NCI-H1105 (cell line): ENCODE measurements at places on chromosomes 11 and 22.

- no peak for DNase-seq
These were observed 11.1 kb downstream of the BACE1-AS start for GRCh38 chr11:117302228-117302627.

GRCh38 chr11:61460986-61461385 lies 31.1 kb downstream of the SDHAF2 start:
- no peak for DNase-seq

- no peak for DNase-seq
These were observed 1488.6 kb downstream of the BRD1 start for GRCh38 chr22:48338793-48339705.

DNA sequence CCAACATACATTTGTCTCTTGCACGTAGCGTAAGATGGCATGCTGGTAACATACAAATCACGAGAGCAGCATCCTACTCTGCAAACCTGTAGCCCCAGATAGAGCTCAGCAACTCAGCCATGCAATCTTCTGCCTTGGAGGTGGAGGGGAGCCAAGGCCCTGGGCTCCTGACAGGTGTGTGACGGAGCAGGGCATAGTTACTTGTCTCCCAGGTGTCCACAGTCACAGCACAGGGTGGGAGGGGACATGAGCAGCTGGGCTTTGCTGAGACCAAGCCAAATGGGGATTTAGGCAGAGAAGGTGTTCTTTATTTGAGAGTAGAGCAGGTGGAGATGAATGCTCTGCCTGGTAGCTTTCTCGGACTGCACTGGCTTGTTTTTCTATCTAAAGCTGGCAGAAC lies 111.7 kb downstream of the TEAD1 start:
- DNase-seq, result peak; percentile 98

DNA sequence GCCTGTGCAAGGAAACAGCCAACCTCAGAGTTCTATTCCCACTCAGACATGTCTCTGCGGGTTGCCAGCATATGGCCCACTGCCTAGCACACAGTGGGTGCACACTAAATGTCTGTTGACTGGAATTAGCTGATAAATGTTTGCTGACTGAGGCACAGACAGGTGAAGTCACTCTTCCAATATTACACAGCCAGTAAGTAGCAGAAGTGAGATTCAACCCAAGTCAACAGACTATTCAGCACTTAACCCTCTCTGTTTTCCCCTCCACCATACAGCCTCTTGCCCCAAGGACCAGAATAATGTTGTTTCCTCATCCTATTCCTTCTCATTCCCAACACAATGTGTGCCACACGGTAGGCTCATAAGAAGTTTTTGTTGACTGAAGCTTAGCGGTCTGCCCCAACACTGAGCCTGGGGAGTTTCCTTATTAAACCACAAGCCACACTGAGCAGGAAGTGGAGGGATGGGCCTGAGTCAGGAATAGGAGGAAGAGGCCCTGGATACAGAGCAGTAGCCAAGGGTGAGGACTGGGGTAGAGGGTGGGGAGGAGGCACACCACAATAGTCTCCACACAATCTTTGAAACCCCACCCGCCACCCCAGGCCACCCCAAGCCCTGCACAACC lies 15.7 kb upstream of the IL10RA start:
- no peak for DNase-seq

DNA sequence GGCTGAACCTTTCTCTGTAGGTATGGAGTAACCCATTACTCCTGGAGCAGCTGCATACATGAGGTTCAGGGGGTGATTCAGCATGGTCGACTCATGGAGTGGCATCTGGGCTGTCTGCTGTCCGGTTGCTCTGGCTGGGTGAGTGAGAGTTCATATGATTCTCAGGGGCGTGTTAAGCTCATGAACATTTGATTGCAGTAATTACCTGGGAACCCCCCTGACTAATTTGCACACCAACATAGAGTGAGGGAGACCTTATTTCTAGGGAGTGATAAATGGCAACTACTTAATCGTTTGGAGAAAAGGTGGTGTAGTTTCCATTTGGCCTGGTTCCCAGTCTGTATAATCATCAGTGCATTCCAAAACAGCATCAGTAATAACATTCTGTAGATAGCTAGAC lies 661.9 kb downstream of the ETS1 start:
- DNase-seq, result peak; percentile 41

GRCh38 chr22:38027487-38027886 lies 29.7 kb upstream of the PICK1 start:
- no peak for DNase-seq

DNA sequence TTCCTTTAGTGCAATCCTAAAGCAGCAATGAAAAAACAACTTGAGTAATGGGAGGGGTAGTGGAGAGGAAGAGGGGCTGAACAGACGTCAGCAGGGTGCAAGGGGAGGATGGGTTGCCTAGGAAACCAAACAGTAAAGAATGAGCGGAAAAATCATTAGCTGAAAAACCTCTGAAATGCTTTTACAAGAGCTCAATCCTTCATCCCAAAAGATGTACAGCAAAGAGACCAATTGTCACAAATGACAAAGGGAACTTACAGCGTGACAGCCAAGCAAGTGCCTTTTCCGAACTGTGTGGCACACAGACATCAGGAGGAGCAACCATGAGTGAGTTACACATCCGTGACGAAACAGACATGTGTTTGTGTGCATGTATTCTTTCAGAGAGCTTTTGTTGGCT lies 104.6 kb downstream of the SIK3 start:
- DNase-seq, result no peak

- DNase-seq, result no peak
These were observed at the start of gene KDELR3 for GRCh38 chr22:38467904-38468442. Gene KDELR3 (plus strand): TSS chr22:38468096. CDS start chr22:38468234, 138 bp downstream.

GRCh38 chr22:22666307-22667091 lies 22.1 kb downstream of the GGTLC2 start:
- DNase-seq, result no peak

DNA sequence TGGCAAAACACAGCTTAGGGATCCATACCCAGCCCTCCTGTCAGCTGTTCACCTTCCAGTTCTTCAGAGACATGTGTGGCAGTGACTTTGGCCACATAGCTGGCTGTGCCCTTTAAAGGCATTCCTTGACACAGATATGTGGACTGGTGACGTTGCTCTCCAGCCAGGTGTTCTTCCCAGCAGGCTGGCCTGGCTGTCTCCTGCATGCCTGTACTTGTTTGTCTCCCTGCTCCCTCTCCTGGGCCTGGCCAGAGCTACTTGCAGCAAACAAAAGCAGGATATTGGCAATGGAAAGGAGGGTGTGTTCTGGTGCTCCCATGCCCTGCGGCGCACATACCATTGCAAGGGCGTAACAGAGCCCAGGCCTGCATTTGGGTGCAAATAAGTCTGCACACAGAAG lies 38.3 kb downstream of the PIK3IP1 start:
- DNase-seq, result no peak

DNA sequence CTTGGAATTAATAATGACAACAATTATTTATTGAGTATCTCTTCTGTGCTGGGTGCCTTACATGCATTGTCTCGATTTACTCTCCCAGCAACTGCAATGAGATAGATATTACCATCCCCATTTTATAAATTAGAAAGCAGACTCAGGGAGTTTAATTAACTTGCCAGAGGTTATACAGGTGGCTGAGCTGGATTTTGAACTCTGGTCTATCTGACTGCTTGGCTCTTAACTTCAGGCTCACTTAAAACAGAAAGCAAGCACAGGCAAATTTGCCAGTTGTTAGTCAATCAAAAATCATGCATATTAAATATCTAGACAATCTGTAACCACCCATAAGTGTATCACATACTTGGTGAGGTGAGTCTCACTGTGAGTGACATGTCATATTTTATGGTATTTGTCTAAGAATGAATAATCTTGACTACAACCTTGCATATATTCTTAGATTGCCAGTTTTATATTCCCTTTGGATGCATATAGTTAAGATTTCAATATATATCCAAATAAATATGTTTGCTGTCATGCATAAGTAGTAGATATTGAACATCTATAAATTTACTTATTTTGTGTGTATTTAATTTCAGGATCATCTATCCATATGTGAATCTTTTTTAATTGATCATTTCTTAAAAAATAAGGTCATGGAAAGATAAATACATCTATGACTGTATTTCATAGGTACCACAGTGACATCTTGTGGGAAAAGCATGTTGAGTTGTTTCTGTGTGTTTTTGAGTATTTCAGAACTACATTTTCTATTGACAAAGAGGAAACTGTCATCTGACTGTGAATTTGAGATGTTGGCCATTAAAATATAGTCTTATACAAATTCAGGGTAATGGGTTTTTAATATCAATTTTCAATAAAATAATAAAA lies 112.0 kb upstream of the ARHGAP42 start:
- DNase-seq, result no peak

DNA sequence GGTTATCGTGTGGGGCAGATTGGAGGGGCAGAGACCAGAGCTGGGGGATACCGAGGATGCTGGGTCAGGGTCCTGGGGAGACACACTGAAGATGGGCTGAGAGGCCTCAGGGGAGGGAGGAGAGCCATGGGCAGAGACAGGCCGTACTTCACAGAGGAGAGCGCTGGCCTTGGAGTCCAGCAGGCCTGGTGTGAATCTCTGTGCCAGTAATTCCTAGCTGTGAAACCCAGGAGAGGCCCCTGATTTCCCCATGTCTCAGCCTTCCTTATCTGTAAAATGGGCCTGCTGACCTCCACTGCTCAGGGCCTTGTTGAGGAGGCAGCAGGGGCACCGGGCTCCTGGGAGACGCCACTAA lies 23.4 kb downstream of the CACNA1I start:
- no peak for DNase-seq

- peak; percentile 42 for DNase-seq
These were observed 585 bp upstream of the NADSYN1 start for GRCh38 chr11:71452199-71453036.

DNA sequence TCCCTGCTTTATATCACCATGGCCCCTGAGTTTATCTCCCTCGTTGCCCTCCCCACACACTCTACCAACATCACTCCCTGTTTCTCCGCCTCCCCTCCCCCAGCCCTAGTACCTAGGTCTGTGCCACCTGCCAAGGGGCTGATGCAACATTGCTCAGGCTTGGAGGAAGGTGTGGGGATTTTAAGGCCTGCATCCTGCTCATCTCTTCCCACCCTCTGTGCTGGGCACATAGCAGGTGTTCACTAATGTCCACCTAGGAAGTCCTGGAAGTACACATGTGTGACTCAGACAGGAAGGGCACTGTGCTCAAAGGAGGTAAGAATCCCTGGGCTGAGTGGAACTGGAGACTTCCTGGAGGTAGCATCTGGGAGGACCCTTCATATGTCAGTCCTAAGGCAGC lies 37.0 kb downstream of the PDE2A start:
- no peak for DNase-seq

- DNase-seq, result peak; percentile 70
These were observed 34.6 kb downstream of the OSBPL5 start for GRCh38 chr11:3130269-3131071.

DNA sequence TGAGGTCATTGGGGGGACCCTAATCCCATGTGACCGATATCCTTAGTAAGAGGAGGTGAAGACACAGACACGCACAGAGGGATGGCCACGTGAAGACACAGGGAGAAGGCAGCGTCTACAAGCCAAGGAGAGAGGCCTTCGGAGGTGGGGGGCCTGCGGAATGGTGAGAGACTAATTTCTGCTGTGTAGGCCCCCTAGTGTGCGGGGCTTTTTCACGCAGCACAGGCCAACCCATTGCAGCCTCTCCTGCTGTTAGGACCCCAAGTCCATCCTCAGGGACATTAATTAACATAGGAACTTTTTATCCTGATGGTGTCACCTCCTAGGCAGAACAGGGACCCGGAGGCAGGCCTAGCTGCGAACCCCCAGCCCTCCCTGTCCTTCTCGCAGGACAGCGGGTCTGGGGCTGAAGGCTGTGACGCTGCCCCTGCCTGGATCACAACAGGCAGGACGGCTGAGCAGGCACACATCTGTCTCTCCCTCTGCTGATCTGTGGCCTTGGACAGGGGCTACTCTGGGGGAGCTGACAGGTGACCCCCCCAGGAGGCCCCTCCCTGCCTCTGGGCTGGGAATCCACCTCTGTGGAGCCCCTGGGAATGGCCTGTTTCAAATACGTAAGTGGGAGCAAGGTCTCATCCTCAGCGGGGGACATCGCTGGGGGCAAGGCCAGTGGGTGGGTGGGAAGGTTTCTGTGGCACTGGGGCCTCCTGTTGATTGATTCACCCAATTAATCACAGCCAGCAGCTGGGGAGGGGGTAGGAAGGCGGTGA lies 7.9 kb downstream of the ASCL2 start:
- DNase-seq, result no peak

- DNase-seq, result no peak
These were observed 118.1 kb downstream of the ETS1 start for GRCh38 chr11:128469220-128469619.

GRCh38 chr11:127105593-127106541 lies 105.3 kb upstream of the KIRREL3 start:
- DNase-seq, result peak; percentile 98

GRCh38 chr11:15434529-15434928 lies 319.8 kb downstream of the INSC start:
- DNase-seq, result no peak

DNA sequence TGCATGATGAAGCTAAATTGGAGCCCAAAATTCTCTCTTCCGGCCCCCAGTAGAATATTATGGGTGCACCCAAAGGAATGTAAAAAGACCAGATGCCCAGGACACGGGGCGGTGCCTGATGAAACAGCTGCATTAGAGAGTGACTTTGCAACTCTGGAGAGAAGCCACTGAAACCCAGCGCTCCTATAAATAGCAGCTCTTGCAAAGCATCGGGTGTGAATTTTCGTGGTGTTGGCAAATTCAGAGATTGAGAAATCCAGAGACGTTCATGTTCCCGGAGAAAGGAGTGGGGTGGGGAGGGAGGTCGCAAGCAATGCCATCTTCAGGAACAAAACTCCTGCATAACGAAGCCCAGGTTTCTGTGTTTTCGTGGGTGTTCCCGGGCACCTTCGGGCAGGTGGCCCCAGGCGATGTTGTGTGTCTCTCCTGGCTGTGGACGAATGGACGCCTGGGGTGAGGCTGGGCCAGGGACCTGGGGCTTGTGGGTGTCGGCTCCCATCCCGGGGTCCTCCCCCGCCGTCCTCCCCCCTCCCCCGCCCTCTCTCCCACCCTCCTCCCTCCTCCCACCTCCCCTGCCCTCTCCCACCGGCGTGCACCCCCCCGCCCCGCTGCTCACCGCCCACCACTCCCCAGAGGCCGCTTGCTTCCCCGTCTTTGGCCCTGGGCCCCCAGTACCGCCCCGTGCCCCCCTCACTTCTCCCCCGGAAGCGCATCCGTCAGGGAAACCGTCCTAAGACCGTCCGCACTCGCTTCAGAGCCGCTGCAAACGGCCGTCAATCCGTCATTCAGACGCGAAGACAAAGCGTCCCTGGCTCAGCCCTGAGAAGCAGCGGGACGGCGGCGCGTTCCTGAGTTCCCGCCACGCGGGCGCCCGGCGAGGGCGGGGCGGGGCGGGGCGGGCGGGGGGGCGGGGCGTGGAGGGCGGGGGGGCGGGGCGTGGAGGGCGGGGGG lies 26.7 kb upstream of the TOLLIP start:
- peak; percentile 65 for DNase-seq
